Right renal pelvis (tissue), 4 donors: ENCODE measurements at places on chromosomes 13 and 19.
A peak's percentile ranks its signal among the peaks of the same experiment; 100 is the strongest.

- DNase-seq, result no peak
Measured at GRCh38 chr13:40231311-40231710, 435.1 kb downstream of the FOXO1 start.

DNA sequence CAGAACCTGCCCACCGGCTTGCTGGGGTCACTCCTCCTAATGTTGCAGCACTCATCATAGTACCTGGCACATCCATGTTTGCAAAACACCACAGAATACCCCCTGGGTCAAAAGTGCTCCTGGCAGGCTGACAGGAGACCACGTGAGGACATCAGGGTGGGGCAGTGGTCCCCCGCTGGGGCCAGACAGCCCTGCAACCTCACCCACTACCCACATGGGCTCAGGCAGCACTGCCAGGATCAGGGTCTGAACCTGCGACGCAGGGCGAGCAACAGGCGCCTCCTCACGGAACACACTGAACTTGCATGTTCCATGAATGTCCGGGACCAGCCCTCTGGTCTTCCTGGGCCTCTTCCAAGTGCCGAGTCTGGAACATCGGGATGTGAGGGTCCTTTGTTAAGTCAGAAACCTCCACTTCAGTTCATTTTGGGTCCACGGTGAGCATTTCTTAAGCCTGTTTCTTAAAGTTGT is 1.4 kb upstream of the SLC7A9 start:
- DNase-seq, result no peak

GRCh38 chr19:46785054-46785979 is 3.1 kb downstream of the SLC1A5 start:
- no peak for DNase-seq

- peak; percentile 79 for DNase-seq
Measured at GRCh38 chr19:16382775-16383543, 58.3 kb downstream of the KLF2 start.

- DNase-seq, result no peak
Measured at GRCh38 chr13:97506511-97506910, 72.5 kb downstream of the RAP2A start.

GRCh38 chr19:15286688-15287365 is 45.5 kb downstream of the BRD4 start:
- no peak for DNase-seq
